ENCODE measurements at places on chromosomes 7 and 10.
A peak's percentile ranks its signal among the peaks of the same experiment; 100 is the strongest.

- DNase-seq, result no peak
These were observed 47.4 kb downstream of the VPS50 start for GRCh38 chr7:93279541-93279940.

GRCh38 chr7:150432915-150433892, 17.2 kb upstream of the GIMAP8 start:
- DNase-seq, result no peak

DNA sequence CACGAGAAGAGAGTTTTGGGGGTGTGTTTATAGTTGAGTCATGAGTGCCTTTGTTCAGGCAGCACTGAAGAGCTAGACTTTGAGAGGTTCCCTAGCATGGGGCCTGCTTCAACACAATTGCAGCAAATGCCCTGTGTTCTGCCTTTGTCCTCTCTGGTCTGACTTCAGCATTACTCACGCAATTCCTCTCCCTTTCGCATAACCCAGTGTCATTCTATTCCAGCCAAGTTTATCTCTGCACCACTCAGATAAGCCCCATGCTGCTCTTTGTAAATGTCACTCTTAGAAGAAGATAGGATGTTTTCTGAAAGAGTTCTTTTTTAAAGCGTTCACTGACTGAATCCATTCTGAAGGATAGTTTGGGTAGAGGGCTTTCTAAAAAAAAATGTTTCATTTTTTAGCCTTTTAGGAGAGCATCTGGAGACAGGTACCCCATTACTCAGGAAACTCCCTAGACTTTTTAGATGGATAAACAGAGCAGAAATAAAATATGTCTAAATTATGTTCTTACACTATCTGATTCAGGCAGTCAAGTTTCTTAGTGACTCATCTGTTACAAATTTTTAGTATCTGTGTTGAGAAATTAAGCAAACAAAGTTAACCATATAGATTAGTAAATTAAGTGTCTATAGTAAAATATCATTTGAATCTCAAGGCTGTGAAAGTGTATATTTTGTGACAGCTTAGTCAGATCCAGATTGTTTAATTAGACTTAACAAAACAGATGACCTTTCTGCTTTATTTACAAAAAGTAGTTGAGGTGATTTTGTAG, 318.5 kb downstream of the GPR158 start:
- no peak for DNase-seq

DNA sequence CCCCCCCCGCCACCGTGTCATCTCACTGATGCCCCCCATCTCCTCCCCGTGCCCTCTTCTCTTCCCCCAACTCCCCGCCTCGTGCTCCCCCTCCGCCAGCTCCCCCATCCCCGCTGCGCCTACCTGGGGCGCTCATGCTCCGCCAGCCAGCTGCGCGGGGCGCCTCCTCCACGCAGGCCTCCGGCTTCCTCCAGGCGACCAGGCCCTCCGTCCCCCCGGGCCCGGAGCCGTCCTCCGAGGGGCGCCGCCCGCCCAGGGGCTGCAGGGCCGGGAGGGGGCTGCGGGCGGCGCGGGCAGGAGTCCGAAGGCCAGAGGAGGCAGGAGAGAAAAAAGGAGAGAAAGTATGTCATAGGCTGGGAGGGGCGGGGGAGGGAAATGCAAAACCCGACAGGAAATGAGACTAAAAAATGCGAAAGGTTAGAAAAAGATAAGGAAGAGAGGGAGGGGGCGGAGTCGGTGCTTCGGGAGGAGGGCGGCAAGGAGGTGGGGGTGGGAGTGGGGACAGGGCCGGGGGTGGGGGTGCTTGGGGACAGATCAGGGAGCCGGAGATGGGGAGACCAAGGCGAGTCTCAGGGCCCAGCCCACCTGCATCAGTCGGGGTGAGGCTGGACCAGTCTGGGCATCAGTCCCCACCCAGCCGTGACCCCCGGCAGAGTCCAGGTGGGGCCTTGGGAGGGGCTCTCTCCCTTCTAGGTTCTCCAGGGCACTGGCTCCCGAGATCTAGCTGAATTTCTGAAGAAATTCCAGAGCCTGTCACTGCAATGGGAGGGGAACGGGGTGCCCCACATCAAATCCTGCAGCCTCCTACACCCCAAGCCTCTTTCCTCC, at the start of gene CARD11:
Gene CARD11 (minus strand): TSS at position 324 of the 828 bp plus-strand sequence. CDS start 85,361 bp downstream, outside the sequence.
- DNase-seq, result peak; percentile 41

- no peak for DNase-seq
These were observed 202.0 kb downstream of the ARL4A start for GRCh38 chr7:12889391-12889790.

DNA sequence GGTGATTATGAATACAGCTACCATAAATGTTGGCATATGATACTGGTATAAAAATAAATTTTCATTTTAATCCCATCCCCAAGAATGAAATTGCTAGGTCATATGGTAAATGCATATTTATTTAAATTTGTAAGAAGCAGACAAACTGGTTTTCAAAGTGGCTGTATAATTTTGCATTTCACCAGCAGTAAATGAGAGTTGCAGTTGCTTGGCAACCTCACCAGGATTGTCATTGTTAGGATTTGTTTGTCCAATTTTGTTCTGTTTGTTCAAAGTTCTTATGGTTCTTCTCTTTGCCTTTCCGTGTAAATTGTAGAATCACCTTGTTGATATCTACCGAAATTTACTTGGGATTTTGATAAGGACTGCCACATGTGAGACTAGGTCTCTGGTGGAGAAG, 237.4 kb downstream of the OTUD1 start:
- no peak for DNase-seq

GRCh38 chr10:30354669-30355068, 5.6 kb upstream of the MTPAP start:
- no peak for DNase-seq

DNA sequence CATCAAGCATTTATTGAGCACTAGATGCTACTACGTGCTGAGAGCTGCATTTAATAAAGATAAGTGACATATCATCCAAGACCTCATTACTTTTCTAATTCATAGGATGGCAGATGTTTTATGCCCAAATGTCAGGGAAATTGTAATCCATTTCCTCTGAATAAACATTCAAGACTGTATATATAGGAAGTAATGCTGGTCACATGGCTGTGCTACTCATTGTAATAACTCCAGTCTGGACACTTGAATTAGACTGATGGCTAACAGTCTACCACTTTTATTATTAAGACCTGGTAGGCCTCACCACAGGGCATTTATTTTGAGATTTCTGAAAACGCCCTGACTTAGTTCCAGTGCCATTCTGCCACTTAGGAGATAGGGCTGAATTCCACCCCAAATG, 36.6 kb downstream of the PIK3AP1 start:
- no peak for DNase-seq

- no peak for DNase-seq
These were observed 234.1 kb downstream of the PTEN start for GRCh38 chr10:88097536-88097935.

DNA sequence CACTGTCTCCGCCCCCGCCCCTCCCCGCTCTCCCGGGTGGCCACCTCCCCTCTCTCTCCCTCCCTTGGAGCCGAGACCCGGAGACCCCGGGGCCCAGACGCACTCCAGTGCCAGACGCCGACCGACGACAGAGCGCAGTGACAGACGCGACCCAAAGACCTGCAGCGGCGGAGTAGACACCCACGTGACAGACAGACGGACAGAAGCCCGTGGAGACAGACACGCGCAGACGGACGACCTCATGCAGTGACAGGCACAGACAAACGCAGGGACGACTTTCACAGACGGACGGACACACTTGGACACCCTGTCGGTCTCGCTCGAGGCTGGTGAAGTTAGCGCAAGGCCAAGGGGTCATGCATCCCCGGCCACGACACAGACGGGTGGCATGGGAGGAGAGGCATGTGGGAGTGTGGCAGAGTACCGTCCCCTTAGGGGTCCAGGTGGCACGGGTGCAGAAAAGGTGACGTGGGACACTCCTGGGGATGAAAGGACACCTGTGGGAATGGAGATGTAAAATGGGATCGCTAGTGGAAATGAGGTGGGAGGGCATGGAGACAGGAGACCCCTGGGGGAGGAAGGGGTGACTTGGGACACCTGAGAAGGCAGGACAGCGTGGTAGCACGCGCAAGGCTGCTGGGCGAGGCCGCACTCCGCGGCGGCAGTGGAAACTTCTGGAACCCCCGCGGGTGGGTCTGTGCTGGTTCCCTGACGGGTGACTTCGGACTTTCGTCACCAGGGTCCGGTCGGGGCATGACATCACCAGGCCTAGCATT, 456 bp upstream of the ACHE start:
- no peak for DNase-seq

DNA sequence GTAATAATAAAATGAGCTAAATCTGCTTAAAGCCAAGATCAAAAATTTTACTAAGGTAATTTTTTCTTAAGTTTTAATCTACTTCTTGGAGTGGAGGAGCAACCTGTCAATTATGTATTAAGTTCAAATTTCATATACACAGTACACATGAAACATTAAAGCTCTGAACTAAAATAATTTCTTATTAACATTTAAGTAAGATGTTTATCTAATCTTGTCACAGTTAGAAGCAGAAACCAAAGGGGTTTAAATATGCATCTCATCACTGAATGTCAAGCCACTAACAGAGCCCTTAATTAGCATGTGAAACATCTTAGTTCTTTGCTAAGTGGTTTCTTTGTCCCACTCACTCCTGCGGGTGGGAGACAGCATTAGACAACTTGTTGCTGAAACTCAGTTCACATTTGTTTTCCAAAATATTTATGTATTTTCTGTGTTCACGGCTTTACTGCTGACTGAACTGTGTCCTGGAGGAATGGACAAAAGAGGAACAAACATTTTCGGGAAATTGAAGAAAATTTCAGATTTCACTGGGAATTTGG, 130.9 kb upstream of the MBL2 start:
- no peak for DNase-seq

DNA sequence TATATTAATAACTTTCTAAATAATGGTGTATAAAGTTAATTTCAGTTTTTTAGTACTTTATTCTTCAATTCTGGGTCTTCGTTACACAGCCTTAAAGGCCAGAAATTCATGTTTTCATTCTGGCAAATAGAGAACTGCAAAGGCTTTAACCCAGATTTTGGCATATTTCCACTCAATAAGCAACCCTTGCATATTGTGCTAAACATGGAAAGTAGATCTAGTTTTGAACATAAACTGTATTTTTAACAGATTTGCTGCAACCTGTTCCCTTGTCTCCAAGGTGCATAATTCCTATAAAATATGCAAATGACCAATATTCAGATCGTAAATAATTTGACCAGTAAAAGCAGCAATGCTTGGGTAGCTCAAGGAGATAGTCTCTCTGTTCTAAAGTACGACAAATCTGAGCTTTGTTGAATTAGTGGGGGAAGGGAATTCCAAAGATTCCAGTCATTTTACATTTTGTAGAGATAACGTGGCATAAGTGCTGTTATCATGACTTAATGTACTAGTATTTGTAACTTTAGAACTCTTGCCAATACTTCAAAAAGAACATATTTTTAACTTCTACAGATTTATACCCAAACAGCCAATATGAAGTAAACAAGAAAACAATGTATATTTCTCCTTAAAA, 46.4 kb upstream of the RSBN1L start:
- DNase-seq, result no peak

GRCh38 chr10:34219753-34220548, 595.1 kb downstream of the PARD3 start:
- no peak for DNase-seq

DNA sequence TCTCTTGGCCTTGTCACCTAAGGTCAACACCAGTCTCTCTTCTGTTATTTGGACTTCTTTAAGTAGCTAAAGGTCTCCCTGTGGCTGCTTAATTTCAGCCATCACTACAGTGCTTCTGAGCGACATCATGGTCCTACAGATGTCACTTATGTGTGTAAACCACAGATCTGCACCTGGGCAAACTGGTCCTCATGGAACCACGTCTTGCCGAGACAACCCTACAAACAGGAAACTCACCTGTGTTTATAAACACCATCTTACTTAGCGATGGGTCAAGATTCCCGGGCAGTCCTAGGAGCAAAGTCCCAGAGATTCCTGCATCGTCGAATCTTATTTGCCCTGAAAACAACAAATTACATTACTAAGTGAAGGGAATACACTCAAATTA, 27.8 kb downstream of the KLF6 start:
- DNase-seq, result no peak

DNA sequence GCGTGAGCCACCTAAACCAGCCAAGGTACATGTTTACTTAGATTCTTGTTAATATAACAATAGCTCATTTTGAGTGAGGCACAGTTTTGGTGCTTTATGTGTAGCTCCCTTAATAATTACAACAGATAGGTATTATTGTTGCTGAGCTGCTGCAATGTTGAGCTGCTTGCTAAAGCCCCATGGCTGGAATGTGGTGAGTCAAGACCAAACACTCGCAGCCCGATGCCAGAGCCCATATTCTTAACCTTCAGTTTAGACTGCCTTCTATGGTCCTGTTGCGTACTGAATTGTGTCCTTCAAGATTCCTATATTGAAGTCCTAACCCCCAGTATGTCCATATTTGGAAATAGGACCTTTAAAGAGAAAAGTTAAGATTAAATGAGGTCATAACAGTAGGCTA, 407.1 kb downstream of the NEBL start:
- no peak for DNase-seq

GRCh38 chr10:110013630-110014293, 6.0 kb downstream of the ADD3 start:
- DNase-seq, result no peak

- no peak for DNase-seq
These were observed 64.9 kb downstream of the PPP1R9A start for GRCh38 chr7:94972296-94972695.

DNA sequence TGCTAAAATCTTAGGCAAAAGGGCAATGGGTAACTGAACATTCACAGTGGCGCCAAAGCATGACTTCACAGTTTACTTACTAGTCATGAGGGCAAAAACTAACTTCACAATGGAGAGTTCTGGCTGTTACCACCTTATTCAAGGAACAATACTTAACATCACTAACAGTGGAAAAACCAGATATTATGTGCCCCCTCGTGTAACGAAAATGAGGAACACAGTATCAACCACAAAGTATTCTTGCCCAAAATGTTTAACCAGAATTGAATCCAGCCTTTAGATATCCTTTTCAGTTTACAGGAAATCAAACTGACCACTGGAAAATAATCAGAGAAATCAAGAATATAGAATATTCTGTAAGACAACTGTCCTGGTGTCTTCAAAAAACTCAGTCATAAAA, 9.5 kb downstream of the C7orf25 start:
- DNase-seq, result no peak

DNA sequence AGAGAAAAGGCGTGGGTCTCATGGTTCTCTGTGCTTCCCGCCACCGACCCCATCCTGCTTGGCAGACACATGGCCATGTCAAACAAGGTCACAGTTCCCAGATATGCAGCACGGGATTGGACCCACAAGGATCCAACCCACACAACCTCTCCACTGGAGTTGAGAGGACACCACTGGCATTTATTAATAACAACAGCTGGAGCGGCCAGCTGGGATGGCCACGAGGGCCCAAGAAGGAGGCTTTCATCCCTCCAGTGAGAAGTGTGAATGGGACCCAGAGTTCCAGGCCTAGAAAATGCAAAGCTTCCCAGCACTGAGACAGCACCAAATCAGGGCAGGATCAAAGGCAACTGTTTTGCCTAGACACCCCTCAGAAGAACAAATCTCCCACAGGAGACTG, 31.5 kb downstream of the FGFR2 start:
- DNase-seq, result no peak

DNA sequence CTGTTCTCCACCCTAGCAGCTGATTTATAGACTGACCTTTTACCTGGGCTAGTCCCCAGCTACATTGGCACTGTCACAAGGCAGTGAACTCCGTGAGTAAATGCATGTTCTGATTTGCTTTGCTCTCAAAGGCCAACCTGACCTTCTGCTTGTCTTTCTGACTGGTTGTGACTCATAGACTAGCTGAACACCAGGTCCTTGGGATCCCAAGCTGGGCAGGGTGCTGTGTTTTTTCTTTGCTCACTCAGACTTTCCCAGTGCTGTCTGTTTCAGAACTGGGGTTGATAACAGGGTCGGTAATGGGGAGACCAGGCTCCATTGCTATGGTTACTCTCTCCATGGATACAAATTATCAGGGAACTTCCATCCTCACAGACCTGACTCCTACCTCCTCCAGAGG, 35.0 kb downstream of the EVX1 start:
- no peak for DNase-seq

All from stimulated activated CD4-positive, alpha-beta T cell treated with anti-CD3 and anti-CD28 coated beads, Interleukin-2, amount 100 ng/mL, for 48 hours (primary cell).